ENCODE measurements at places on chromosomes 5 and 9.

DNA sequence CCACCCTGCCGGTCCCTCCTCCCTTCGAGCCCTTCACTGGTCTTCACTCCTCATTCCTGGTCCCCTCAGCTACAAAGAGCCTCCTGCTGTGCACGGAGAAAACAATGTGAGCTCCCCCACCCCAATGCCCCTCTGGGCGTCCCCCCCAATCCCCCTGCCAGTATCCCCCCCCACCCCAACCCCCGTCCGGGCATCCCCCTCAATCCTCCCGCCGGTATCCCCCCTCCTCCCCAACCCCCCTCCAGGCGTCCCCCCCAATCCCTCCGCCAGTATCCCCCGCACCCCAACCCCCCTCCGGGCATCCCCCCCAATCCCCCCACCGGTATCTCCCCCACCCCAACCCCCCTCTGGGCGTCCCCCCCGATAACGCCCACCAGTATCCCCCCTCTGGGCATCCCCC lies 42.8 kb downstream of the EXD3 start:
- no peak for DNase-seq

- no peak for DNase-seq
These were observed 94.8 kb downstream of the ARRDC3 start for GRCh38 chr5:91288118-91288916.

DNA sequence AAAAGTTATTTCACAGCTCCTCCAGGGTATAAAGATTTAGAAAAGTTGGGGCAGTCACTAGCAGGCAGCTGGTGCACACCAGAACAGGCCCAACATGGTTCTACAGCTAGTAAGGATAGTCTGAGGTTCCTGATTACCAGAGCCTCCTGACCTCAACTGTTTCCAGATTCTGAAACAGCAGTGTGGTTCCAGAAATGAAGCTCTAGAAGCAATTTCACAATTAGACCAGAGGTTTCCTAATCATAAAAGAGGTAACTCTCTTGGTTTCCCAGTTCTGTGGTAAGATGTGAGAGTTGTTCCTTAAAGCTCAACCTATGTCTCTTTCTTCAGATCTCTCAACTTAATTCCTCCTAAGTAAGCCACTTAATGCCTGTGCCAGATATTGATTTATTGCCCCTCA lies 11.9 kb downstream of the AGTPBP1 start:
- DNase-seq, result no peak

GRCh38 chr5:148352696-148353095 lies 17.3 kb downstream of the SPINK9 start:
- no peak for DNase-seq

GRCh38 chr9:94864862-94865509 lies 138.5 kb downstream of the AOPEP start:
- DNase-seq, result no peak

GRCh38 chr5:126354858-126355731 lies 68.1 kb upstream of the GRAMD2B start:
- no peak for DNase-seq

DNA sequence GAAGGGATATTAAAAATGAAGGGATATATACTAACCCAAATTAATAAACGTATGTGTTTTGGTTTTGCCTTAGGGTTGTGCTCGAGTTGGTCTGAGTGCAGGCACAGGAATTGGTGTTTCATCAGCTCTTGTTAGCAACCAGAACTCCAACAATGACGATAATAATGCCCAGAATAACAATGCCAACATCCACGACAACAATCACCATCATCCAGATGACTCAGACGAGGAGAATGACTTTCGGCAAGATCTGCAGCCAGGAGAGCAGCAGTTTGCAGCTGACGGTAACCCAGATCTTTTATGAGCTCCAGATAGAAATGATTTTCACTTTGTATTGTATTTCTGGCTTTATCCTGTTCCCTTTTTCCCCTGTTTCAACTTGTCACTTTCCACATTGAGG lies 33.2 kb downstream of the FBXO38 start:
- no peak for DNase-seq

DNA sequence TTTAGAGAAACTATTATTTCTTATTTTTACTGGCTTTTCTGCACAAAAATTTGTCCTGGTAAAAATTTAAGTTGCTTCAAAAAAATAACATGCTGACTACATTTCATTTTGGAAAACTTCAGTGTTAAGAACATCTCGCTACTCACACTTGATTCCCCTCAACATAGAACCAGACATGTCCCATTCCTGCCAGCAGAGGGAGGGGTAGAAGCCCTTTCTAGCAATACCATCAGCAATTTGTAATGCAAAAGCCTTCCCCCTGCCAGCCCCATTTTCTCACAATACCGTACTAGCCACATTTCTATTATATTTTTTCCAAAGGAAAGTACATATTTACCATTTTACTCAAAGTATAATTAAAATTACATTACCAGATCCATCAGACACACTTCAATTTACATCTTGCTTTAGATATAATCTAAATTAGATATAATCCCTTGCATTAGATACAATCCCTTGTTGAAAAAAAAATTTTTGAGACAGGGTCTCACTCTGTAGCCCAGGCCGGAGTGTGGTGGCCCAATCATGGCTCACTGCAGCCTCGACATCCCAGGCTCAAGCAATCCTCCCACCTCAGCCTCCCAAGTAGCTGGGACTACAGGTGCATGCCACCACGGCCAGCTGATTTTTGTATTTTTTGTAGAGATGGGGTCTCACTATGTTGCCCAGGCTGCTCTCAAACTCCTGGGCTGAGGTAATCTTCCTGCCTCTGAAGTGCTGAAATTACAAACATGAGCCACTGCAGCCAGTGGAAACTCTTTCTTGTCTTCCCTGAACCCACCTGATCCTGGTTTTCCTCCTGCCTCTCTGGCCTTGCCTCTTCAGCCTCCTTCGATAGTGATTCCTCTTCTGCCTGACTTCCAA lies 39.6 kb upstream of the IDNK start:
- no peak for DNase-seq

DNA sequence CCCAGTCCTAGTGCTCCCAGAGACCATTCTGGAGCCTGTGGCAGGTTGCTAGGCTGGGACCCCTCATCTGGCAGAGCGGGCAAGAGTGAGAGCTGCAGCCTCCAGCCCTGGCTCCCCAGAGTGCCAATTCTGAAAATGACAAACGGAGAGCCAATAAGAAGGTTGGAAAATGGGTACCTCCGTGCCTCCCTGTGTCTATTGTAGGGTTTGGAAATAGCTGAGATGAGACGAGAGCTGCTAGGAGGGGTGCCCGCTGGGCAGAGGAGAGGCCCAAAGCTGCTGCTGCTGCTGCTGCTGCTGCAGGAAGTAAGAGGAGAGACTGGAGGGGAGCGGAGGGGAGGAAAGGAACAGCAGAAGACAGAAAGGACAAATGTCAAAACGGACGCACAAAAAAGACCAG lies 36.0 kb upstream of the FUBP3 start:
- DNase-seq, result no peak

DNA sequence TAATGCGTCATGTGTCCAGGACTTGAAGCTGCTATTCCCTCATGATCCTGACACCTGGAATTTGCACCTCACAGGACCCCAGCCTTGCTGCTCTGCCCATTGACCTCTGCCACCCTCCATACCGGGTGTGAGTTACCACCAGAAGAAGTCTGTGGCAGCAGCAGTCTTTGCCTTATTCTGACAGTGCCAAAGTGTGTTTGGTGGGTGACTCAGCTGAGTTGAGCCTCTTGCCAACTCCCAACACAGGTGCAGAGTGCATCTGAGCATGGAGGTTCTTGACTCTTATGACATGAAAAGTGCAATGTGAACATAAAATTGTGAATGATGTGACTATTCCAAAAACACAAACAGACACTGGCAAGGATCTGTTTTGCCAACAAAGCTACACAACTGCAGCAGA lies 1166.5 kb upstream of the CDH18 start:
- DNase-seq, result no peak
